Vagina (tissue), 2 donors: ENCODE measurements at places on chromosomes 11 and 22. TPM values are rescaled to one million over a fixed set of nuclear protein-coding genes. Genes with fewer than 3 reads are reported as not detected.

DTX4 gene
- 8.1 TPM for total RNA-seq

DNA sequence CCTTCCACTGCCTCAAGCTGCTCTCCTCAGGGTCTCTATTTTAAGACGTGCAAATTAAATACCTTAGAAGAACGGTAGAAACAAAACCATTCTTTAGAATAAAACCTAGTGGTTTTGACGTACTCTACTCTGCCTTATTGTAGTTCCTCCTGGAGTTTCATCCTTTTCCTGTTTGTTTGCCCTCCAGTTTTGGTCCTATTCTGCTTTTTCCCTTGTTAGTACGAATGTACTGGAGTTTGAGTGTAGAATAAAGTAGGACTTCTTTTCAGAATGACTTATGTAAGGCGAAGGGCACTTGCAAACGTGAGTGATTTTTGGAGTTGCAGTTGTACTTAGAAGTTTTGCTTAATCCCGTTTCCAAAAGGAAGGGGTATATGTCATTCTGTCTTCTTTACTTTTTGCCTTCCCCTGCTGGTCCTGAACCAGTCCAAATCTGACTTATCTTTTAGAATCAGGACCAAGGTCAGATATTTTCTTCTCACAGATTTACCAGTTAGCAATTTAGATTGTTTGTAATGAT lies 1.4 kb downstream of the SIK2 start:
- DNase-seq: no peak

- no peak for DNase-seq
Observed at GRCh38 chr22:30250661-30251267, 4.2 kb upstream of the LIF start.

GRCh38 chr11:12377824-12378593 lies 638 bp downstream of the PARVA start:
- DNase-seq: no peak

GRCh38 chr11:110349138-110349996 lies 53.0 kb upstream of the RDX start:
- DNase-seq: no peak

- no peak for DNase-seq
Observed at GRCh38 chr22:30260276-30260675, 6.4 kb downstream of the OSM start.

DNA sequence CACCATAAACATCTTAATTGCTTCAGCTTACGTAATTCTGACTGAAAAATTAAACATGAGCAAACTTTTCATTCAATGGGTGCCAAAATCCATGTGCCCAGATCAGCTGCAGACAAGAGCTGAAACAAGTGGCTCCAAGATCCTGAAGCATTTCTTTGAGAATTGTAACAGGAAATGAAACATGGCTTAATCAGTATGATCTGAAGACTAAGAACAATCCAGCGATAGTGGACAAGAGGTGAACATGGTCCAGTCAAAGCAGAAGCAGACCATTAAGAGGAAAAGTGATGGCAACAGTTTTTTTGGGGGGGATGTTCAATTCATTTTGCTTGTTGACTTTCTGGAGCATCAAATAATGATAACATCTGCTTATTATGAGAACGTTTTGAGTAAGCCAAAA lies 1964.5 kb upstream of the RAG2 start:
- DNase-seq: no peak

GRCh38 chr11:101267654-101268053 lies 138.0 kb upstream of the PGR start:
- no peak for DNase-seq
